ENCODE measurements at places on chromosomes 3 and 15.

DNA sequence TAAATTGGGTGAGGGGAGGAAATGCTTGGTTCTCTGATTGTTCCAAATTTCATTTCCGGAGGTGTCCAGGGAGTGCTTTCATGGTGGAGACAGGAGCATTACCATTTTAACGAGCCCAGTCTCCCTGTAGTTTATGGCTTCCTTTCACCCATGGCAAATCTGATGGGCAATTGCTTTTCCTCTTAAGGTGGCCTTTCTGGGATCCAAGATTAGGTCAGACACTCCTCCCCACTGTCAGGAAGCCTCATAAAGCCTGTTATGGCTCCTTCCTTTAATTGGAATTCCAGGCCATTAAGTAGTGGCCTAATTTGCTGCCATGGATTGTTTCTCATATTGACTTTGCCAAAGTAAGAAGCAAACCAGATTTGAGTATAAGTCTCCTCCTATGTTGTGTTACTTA is 157.8 kb downstream of the PDCD6IP start:
- DNase-seq: no peak

- DNase-seq: no peak
Measured at GRCh38 chr3:61761694-61762430, 200.5 kb downstream of the PTPRG start.

DNA sequence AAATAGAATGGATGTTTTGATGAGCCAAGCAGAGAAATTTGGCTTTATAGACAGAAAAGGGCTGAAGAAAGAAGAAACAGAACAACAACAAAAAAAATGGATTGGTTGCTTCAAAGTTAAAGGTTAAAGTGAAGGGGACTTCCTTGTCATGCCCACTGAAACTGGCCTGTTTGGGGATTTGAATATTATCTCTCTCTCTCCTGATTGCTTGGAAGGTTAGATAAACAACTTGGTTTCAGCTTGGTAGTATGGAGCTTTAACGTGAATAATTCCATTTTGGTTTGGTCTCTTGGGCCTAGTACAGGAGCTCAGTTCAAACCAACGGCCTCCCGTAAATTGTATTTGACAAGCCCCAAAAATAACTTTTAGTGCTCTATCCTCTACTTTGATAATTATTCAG is 70.8 kb upstream of the MBNL1 start:
- no peak for DNase-seq

DNA sequence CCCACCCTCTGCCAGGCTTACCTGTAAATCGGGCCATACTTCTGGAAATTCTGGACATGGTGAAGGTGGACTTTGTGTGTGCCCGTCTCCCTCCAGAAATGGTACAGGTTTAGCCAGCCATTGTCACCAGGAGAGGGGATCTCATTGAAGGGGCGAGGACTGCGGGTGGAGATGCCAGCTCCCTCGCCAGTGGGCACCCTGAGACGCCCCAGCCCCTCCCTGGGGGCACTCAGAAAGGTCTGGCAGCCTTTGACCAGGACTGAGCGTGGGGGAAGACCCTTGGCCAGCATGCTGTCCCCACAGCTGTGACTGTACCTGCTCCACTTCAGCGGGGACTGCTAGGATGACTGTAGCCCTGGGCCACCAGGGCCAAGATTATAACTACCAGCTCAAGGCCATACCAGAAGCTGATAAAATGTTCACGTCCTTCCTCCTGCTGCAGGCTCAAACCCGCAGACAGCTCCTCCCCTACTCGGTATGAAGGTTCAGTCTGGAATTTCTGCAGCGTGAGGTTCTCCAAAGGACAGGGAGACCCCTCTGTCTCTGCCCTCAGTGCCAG is at the start of gene CYP11A1:
Gene CYP11A1 (minus strand): TSS at position 351 of the 559 bp plus-strand sequence. CDS start 61 bp downstream, at position 290.
- DNase-seq: no peak

DNA sequence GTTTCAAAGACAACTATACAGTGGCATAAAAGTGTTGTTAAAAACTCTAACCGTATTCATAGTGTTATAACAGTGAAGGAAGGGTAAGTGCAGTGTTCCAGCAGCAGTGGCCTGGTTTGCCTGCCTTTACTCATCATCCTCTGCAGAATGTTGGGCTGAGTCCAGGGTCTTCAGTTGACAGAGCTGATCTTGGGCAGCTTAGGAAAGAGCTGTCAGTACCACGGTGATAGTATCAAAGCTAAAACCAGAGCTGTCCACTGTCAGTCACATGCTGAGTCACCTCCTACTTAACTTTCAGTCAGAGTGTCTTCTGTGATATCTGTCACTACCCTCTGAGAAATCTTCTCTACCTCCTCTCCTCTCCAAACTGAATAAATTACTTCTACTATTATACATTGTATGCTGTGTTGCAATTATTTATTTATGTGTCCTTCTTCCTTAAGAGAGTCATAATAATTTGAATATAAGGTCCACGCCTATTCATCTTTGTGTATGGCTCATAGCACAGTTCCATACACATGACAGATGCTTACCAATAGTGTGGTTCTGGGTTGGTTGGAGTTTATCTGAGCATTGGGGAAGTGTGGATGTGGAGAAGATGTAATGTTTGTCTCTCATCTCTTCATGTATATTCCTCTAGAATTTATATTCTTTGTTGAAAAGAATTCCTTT is 242.1 kb downstream of the ZIC1 start:
- DNase-seq: no peak

- DNase-seq: no peak
Measured at GRCh38 chr15:41304149-41304770, 28.1 kb downstream of the OIP5 start.
